ENCODE measurements at places on chromosomes 1 and 21.

GRCh38 chr1:212916481-212917133, 33.7 kb upstream of the VASH2 start:
- peak; percentile 15 for DNase-seq

DNA sequence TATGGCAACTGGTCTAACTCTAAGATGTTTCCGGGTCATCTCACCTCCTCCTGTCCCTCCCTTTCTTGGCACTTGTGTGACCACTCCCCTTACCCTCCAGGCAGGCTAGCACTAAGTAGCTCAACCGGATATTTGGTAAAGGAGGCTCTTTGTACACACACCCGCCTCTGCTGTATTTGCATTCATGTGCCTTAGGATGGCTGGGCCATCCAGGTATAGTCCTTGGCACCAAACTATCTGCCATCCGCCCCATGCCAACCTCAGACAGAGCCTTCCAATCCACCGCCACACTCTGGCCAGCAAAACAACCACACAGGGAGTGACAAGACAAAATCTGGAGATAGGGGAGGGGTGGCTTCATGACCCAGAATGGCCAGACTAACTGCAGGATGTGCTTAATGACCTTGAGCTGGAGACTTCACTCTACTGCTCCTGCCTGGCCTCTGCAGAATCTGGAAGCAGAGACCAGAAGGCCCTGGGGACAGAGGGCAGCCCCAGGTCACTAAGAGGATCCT, 59.5 kb downstream of the CDK18 start:
- DNase-seq, result no peak

GRCh38 chr1:164561472-164561871, 2.5 kb downstream of the PBX1 start:
- DNase-seq, result no peak

DNA sequence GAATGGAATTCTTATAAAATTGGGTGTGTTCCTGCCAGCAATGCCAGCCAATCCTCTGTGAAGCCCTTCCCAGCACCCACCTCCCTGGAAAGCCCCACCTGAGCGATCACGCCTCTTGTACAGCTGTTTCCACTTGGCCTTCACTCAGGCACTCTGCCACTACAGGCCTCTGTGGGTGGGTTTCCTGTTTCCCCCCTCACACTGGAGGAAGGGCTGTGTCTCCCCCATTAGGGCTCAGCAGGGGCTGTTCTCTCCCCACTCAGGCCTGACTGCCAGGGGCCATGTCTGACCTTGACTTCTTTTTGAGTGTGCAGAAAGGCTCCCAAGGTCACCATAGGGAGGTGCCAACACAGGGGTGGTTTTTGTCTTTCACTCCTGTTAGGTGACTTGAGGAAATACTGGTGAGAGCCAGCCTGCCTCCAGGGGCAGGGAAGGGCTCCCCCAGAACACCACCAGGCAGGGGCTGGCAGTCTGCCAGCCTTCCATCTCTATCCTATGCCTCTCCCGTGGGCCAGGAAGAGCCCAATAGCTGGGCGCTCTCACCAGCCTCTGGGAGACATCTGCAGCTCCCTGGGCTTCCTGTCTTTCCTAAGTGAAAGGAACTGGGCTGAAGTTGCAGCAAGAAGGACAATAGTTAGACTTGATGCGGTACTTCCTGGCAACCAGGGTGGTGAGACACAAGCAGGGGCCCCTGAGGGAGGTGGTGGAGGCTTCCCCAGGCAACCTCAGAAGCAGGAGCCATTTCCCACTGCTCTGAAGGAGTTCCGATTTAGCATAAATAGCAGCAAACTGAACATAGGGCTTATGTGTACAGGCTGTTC, 49.1 kb downstream of the ELK4 start:
- no peak for DNase-seq

DNA sequence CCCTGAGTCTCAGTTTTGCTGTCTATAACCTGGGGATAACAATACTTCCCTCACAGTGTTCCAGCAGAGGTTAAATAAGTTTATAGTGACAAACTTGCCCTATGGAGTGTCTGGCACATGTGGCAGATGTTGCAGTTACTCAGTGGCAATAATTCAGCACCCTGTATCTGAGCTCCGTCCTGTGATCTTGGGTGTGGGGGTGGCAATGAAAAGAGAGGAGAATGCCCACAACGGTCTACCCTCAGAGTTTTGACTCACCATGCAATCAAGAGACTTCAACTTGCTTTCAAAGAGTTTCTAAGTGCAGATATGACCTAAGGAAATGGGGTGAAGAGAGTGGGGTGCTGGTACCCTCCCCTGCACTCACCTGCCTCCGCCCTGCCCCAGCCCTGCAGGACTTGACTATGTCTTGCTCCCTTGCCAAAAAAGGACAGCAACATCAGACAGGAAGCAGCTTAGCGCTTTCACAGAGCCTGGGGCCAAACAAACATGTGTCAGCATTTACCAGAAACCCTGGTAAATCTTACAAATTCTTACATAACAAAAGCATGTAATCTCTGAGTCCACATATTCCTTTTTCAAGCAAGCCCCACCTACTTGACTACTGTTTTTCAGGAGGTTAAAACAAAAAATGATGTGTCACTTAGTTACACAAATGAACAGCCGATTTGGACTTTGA, 185.1 kb upstream of the CAMK1G start:
- DNase-seq, result no peak

DNA sequence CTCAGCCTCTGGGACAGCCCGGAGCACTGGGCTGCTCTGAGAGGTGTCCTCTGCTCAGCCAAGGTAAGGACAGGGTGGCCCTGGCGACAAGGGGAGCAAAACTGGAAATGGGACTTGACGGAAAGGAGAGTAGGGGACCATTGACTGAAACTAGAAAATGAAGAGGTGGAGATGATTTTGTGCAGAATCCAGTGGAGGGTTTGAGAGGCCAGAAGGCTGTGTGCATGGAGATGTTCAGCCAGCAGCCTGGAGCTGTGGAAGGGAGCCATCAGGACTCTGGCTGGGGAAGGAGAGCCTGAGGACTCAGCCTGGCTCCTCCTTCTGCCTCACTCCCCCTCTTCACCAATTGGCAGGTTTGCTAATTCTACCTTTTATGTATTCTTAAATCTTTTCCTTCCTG, 114.2 kb downstream of the EDEM3 start:
- no peak for DNase-seq

DNA sequence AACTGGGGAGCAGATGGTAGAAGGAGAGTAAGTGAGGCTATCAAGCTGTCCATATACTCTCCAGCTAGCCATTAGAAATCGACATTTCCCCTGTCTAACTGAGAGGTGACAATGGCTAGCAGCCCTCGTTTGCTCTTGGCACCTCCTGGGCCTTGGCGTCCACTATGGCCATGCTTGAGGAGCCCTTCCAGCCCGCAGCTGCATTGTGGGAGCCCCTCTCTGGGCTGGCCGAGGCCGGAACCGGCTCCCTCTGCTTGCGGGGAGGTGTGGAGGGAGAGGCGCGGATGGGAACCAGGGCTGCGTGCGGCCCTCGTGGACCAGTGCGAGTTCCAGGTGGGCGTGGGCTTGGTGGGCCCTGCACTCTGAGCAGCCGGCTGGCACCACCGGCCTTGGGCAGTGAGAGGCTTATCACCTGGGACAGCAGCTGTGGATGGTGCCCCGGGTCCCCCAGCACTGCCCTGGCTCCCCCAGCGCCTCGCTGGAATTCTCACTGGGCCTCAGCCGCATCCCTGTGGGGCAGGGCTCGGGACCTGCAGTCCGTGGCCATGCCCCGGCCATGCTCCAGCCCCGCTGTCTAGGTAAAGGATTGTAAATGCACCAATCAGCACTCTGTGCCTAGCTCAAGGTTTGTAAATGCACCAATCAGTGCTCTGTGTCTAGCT, 56.2 kb upstream of the PARP1 start:
- no peak for DNase-seq

DNA sequence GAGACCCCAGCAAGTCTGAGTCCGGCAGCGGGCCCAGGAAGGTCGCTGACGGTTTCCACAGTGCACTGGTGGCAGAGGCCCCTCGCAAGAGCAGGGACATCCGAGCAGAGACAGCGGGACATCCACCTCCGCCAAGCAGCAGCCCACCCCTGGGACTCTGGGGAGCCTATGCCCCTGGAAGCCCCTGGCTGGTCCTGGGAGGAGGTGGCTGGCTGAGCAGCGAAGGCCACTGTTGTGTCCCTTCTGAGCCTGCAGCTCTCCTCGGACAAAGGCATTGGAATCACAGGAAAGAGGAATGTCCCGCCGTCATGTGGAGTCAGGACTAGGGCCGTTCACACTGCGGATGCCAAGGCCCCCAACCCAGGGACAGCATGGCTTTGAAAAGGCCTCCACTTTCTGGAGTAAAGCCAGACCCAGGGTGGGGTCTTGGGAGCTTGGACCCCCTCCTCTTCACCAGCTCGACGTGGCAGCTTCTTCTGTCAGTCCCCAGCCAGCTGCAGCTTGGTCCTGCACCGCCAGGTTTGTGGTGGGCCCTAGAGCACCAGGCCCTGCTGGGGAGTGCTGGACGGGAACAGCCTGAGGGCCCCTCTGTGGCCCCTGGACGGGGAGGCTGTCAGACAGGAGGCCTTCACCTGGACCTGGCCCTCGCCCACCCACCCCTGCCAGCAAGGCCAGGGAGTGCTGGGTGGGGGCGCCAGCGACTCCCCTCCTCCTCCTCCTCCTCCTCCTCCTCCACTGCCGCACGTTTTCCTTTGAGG, 1.4 kb downstream of the MEGF6 start:
- no peak for DNase-seq

All from NB4 (cell line).